Stimulated activated CD4-positive, alpha-beta T cell treated with anti-CD3 and anti-CD28 coated beads, Interleukin-1b, Interleukin-23, amount 100 ng/mL, for 24 hours (primary cell): ENCODE measurements at places on chromosomes 6 and 20.
A peak's percentile ranks its signal among the peaks of the same experiment; 100 is the strongest.

- no peak for DNase-seq
These were observed 44.2 kb upstream of the MDGA1 start for GRCh38 chr6:37741757-37742400.

GRCh38 chr20:3203315-3204123 lies 963 bp downstream of the DDRGK1 start:
- DNase-seq = no peak

DNA sequence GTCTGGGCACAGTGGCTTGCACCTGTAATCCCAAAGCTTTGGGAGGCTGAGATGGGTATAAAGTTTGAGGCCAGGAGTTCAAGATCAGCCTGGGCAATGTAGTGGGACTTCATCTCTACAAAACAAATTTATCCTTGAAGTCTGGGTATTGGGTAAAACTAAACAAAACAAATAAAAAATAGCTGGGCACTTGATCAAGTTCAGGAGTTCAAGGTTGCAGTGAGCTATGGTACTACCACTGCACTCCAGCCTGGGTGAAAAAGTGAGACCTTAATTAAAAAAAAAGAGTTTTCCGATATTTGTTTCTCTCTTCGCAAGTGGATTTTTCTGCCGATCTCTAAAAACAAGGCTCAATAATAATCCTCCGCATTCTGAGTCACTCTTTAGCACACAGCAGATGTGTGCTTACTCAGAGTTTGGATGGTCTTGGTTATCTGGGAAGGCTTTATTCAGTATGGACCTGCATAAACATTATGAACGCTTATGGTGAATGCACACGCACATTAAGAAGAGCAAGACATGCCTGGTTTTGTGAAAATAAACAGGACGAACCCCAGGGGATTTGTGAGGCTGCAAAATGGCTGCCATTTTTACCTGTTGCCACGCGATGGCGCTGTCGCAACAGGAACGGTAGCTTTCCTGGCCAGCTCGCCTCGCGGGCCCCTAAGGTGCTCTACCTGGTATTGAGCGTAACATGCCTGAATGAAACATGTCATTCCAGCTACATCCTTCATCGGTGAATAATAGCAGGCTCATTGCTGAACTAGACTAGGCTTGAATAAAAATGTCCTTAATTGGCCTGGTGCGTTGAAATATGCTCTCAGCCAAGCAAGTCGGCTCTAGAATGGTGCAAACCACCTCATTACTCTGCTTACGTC lies 6.0 kb downstream of the OPN5 start:
- peak; percentile 32 for DNase-seq

GRCh38 chr20:37262505-37262904 lies 891 bp upstream of the GHRH start:
- no peak for DNase-seq
